ENCODE measurements at places on chromosomes 1 and 21.

DNA sequence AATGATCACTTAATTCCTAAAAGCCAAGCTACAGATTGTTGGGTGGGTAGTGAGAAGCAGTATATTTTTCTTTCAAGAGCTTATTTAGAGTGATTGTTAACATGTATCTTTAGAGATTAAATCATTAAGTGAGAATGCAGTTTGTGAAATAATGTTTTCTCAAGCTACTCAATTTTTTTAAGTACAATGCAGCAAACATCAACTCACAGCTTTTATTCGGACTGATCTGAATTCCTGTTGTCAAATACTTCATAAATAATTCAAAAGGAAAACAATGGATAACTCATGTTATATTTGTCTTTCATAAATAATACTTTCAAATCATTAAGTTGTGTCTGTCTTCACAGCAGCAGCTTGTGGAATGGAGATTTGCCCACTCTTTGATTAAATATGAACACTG lies 271.1 kb upstream of the DEPDC1 start:
- DNase-seq, result no peak

DNA sequence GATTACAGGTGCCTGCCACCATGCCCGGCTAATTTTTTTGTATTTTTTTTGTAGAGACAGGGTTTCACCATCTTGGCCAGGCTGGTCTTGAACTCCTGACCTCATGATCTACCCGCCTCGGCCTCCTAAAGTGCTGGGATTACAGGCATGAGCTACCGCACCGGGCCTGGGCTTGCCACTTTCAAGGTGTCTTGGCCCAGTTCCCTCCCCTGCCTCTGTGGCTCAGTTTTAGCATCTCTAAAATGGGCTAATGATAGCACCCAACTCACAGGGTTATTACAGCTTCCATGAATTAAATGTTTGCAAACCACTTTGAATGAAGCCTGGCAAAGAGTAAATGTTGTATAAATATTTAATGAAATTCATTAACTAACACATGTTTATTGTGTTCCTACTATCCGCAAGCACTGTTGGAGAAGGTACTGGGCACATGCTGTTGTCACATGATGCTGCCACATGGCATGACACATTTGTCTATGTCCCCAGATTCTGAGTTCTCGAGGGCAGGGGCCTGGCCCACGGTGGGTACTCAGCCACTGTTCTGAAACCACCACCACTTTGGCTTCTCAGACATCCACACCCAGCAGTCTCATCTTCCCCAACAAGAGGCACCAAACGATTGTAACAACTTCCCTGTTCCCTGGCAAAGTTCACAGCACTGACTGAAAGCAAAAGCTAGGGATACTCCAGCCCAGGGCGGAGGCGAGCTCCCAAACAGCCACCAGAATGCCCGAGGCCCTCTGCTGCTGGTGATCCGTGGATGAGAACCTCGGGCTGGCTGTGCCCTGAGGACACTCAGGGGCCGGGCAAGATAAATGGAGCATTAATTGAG lies 9.7 kb downstream of the IFFO2 start:
- DNase-seq, result no peak

- DNase-seq, result no peak
Measured at GRCh38 chr1:16184557-16185303, 27.7 kb downstream of the ARHGEF19 start.

DNA sequence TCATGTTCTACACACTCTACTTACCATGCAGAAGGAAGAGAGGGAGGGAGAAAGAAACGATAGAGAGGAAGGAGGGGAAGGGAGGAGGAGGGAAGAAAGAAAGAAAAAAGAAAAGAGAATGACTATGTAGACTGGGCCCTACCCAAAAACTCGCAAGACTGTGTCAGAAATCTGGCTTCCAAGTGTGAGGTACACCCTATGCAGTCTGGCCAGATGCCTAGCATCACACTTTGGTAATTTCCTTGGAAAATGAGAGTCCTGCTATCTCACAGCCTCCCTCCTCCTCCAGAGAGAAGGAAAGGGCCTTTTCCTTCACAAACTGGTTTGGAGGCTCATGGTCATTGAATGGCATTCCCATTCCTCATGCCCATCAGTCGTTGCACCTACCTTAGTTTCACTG lies 86.4 kb upstream of the LRRC8D start:
- DNase-seq, result no peak

GRCh38 chr1:164685266-164686035 lies 126.5 kb downstream of the PBX1 start:
- DNase-seq, result no peak

GRCh38 chr1:180440335-180440734 lies 62.0 kb downstream of the ACBD6 start:
- DNase-seq, result no peak

- no peak for DNase-seq
Measured at GRCh38 chr1:226568975-226569741, 20.6 kb downstream of the STUM start.

- DNase-seq, result no peak
Measured at GRCh38 chr21:25809013-25809412, 74.2 kb downstream of the GABPA start.

DNA sequence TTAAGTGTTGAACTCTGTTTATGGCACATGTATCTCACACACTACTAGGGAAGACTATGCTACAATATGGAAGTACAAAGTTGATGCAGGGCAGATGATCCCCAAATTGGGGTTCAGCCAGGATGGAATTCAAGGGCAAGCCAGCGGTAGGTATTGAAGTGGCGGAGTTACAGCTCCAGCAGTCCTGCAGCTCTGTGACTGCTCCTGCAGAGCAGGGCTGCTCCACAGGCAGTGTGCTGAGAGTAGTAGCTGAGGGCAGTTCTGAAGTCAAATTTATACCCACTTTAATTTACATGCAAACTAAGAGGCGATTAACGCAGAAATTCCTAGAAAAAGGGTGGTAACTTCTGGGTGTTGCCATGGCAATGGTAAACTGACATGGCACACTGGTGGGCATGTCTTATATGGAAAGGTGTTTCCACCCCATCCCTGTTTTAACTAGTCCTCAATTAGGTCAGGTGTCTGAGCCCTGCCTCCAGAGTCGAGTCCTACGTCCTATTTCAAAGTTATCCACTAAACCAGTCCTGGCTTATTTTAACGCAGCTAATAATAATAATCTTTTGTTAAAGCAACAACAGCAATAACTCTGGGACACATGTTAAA lies 20.6 kb upstream of the CENPF start:
- DNase-seq, result peak; percentile 71

GRCh38 chr1:221994274-221994698 lies 252.4 kb upstream of the DUSP10 start:
- no peak for DNase-seq

GRCh38 chr1:215045698-215046308 lies 36.7 kb upstream of the KCNK2 start:
- no peak for DNase-seq

GRCh38 chr1:58248791-58249190 lies 297.7 kb downstream of the OMA1 start:
- peak; percentile 45 for DNase-seq

GRCh38 chr1:22673486-22674409 lies 20.7 kb downstream of the C1QB start:
- peak; percentile 76 for DNase-seq

GRCh38 chr1:44144962-44145756 lies 3.7 kb upstream of the KLF18 start:
- no peak for DNase-seq

DNA sequence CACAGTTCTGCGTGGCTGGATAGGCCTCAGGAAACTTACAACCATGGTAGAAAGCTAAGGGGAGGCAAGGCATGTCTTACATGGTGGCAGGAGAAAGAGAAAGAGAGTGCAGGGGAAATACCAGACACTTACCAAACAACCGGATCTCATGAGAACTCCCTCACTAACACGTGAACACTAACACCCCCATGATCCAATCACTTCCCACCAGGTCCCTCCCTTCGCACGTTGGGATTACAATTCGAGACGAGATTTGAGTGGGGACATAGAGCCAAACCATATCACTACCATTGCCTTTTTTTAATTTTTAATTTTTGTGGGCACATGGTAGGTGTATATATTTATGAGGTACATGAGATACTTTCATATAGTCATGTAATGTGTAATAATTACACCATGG lies 23.8 kb upstream of the PPP1R8 start:
- DNase-seq, result no peak

GRCh38 chr21:39503123-39503762 lies 51.5 kb downstream of the SH3BGR start:
- DNase-seq, result no peak

DNA sequence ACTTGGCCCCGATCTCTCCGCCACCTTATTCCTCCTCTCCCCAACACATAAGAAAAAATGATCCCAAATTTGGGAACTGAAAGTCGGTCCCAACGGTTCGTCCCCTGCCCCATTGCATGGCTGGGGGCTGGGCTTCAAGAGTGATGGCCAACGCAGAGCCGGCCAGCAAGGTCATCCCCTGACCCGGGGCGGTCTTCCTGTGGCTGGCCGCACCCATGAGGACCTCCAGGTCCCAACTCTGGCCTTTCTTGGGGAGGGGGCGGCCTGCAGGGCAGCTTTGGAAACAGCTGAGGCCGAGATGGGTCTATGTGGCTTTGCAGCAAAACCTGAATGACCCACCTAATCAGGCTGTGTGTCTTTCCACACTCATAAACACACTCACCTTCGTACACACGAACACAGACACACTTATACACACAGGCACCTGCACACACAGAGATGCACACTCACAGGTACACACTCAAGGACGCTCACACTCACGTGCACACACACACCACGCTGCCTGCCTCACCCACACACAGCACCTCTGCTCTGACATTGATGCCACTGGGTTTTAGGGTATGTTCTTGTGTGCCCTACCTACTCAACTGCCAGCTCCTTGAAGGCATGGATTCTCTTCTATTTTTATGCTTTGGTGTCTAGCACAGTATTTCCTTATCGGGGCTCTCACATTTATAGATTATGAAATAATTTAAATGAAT lies 562 bp downstream of the DYNLT5 start:
- no peak for DNase-seq

GRCh38 chr1:181765451-181766026 lies 282.2 kb downstream of the CACNA1E start:
- no peak for DNase-seq

- DNase-seq, result no peak
Measured at GRCh38 chr1:183251959-183252450, 65.9 kb downstream of the LAMC2 start.

Measured in GM23338 (cell line).